Renal pelvis (tissue), 12 donors: ENCODE measurements at places on chromosomes 4 and X.

GRCh38 chrX:2828959-2829411 lies 255 bp downstream of the GYG2 start:
- DNase-seq, result no peak

DNA sequence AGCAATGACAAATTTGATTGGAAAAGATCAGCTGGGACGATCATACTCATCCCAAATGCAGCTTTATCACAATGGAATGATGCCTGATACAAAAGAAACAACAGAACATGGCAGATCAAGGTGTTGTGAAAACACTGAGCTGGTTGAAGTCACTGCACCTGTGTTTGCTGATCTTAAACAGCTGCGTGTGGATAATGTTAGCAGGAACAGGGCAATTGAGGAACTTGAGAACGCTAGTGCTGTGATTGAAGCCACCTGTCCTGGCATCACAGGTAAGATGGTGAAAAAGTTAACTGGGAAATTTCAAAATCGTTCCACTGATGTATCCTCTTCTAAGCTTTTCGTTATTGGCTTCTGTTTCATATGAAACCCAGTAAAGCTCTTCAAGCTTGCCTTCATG lies 27.4 kb upstream of the SOD3 start:
- DNase-seq, result no peak

GRCh38 chr4:26287756-26288155 lies 33.1 kb upstream of the RBPJ start:
- DNase-seq, result no peak

GRCh38 chr4:54016504-54016903 lies 47.9 kb downstream of the CHIC2 start:
- no peak for DNase-seq

DNA sequence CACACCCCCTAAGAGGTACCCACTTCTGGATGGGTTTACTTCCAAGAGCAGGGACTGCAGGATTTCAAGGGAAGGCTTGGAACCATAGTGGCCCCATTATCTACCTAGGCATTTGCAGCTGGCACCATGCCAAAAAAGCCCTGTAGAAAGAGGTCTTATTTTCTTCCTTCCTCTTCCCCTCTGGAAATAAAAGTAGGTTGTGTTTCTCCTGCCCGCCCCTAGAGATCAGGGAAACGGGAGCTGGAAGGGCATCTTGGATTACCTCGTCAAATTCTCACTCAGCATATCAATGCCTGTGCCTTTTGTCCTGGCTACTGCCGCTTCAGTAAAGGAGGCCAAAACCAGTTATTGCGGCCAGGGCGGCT lies 1.6 kb downstream of the SCD5 start:
- peak; percentile 12 for DNase-seq

DNA sequence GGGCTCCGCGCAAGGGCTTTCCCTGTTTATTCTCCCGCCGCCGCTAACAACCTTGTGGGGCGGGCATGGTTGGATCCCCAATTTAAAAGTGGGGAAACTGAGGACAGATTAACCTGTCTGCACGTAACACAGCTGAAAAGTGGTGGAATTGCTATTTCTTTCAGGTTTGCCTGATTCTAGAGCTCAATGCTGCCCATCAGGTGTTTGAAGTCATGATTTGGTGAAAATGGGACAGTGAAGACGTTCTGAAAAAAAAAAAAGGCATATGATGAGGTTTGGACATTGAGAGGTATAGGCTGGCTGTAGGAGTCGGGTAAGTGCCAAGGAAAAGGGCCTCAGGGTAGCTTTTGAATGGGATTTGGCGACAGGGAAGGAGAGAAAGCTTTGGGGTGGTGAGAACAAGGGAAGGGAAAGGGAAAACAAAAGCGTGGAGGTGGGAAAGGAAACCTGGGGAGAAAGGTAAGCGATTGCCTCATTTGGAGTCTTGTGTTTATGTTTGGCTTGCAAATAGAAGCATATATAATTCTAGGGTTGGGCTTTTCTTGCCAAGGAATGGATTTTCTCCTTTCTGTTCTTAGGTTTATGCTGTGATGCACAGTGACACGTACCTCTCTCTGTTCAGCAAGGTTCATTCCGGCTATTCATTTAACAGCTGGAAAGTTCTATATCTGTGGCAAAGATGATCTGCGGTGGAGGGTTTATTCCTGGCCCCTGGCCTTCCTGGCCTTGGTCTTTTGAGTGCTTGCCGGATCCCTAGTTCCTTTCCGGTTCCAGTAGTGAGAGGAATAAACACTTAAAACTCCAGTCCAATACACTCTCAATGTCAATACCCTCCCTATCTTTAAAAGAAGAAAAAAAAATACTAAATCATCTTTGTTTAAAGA lies 2.4 kb upstream of the STIM2 start:
- no peak for DNase-seq

DNA sequence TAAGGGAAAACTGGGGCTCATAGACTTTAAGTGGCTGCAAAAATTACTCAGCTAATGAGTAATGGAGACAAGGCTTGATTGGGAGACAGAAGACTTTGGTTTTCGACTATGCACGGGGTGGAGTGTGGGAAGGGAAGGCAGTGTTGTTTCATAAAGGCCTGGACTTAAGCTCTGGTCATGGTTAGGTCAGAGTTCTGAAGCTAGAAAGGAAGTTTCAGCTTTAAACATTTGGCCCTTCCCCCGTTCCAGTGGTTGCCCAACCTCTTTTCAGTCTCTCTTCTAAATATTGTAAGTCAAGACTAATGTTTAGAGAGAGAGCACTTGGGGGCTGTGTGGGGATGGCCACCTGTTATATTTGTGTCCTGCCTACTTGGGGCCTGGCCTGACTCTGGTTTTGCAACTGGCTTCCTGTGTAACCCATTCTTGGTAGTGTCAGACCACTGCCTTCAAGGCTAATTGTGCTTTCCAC lies 21.0 kb downstream of the MSN start:
- no peak for DNase-seq

DNA sequence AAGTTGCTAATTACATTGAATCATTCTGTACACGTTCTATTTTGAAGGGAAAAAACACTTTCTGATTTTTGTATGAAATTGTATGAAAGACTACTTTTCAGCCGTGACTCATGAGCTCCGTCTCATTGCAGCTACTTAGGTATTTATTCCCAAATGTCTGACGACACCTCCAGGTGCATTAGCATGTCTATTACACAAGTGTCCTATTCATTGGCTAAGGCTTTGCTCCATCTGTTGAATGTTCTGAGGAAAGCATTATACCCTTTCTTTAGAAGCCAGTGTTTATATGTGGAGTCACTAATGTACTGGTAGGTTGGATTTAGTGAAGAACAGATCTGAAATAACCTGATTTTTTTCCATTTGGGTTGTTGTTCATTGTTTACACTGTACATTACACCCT lies 51.8 kb downstream of the MAP7D3 start:
- no peak for DNase-seq

GRCh38 chrX:71292669-71293365 lies 8.7 kb upstream of the ITGB1BP2 start:
- no peak for DNase-seq

DNA sequence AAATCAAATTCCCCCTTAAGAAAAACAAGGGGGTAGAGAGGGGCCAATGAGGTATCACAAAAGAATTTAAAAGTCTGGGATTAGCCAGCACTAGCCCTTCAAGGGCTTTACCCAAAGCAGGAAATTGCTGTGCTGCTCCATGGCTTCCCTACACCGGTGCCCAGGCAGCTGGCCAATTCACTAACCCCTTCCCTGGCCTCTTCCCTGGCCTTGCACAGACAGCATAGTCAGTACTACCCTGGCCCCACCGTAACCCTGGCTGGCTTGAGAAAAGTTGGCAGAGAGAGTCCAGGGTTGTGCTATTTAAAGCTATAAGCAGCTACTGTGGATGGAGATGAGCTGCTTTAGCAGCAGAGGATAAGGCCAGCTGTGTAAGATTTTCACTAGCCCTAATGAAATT lies 43.1 kb downstream of the ADAMTS3 start:
- DNase-seq, result no peak

DNA sequence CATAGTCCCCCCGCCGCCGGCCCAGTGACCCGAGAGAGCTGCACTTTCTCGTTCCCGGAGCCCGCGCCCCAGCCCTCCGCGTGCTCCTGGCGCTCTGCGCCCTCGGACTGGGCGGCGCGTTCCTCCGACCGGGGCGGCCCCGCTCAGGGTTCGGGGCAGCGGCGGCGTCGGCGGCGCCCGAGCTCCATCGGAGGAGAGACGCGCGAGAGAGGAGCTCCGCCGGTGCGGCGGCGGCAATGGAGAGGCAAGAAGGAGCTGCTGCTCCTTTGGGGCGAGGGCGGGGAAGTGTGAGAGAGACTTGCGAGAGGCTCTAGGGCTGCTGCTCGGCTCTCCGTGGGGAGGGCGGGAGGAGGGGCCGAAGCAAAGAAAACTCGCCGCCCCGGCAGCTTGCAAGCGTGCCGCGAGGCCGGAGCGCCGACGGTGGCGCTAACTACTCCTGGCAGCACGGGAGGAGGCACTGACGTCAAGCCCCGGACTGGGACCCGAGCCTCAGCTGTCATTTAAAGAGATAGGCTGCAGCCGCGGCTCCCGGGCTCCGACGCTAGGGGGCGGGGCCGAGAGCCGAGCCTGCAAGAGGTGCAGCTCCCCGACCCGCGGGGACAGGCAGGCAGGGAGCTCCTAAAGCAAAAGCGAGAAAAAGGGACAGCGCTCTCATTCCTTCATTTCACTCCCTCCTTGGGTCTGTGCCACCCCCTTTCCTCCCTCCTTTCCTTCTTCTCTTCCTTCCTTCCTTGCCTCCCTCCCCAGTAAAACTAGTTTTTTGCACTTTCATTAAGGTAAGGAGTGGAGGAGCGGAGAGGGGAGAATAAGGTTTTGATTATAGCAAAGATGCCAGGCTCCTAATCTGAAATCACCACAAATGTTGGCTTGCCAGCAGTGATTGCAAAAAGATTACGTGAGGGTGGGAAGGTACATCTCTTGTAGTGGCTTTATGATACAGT lies at the start of gene KCTD8:
Gene KCTD8, minus strand, starts transcription at position 289 of the 941 bp plus-strand sequence.
- DNase-seq, result peak; percentile 87

- DNase-seq, result no peak
Measured at GRCh38 chr4:151304755-151305154, 20.6 kb downstream of the SH3D19 start.

- DNase-seq, result no peak
Measured at GRCh38 chrX:118614150-118614549, 113.3 kb upstream of the IL13RA1 start.

DNA sequence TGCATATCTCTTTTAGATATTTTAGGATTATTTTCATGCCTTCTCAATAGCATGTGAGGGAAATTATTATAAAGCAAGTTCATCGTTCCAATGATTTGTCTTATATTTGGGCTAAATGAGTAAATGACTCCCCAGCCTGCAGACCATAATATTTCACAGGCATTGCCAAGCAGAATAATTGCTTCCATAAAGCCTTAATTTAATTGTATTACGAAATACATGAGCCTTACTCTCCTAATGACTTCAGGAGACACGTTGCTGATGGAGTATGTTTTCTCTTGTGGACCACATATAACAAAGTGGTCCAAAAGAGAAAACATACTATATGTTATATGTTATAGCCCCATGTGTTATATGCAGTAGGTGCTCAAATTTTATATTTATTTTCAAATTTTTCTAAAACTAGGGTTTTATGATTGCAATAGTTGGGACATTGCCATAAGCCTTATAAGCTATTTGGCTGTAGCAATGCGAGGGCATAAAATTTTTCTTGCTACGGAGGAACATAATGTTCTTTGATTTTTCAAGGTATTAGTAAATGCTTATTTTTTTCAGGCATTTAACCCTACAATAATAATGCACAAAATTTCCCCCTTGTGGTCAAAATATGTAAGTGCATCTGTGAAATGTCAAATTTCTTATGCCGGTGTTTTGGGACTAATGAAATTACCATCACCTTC lies 26.2 kb upstream of the TMPRSS11D start:
- no peak for DNase-seq

DNA sequence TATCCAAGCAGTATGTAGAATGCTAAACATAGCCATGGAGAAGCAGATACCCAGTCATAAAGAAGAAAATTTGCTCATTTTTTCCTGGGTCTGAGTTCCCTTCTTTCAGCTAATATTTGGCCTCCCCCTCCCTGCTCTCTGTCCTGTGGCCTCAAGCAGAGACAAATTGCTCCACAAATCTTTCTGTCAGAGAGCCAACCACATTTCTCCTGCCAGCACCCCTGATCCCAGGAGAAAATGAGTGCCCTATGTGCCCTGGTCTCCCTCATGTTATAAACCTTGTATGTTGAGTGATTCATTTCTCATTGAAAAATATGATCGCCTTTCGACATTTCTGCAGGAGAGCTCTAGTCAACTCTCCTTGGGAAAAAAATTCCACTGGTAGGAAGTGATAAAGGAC lies 82.0 kb downstream of the TMEM156 start:
- no peak for DNase-seq

DNA sequence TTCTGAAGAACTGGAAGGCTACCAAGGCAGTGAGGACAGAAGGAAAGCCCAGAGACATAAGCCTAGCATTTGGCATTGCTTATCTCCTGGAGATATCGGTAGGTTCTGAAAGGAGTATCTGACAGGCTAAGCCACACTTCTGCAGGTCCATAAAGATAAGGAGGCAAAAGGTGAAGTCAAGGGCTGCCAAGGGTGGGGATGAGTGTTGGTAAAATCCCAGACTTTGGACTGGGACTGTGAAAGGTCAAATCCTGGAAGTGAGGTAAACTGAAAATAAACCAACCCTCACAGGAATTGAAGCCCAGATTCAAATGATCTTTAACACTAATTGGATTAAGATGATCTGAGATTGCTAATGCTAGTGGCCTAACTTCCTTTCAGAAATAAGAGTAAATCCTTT lies 27.4 kb downstream of the GK start:
- DNase-seq, result no peak

DNA sequence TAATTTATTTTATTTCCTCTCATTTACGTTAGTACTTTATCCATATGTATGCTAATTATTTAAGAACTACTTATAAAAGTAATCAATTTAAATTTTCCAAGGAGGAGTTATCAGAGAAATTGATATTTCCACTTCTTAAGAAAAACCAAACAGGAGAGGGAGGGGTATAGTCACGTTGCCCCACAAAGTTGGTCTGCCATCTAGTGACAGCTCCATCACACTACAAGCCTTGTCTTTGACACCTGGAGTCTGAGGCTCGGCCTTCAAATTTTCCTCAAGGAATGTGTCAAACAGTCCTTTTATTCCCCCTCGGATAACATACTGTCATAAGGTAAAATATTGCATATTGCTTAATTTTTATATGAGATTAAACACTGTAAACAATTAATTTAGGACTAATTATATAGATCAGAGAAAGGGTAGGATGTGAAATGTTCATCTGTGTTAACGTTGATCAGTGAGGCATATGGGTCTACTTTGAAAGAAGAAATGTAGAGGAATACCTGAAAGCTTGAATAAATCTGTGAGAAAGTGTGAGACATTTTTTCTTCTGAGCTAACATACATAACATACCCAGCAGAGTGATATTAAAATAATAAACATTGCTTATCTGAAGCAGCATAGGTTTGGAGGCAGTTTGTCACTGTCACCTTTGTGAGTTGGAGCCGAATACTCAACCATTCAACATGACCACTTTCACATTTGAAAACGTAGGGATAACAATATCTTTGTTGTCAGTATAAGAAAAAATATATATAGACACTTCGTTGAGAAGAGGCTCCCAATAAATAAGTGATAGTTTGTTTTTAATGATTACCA lies 114.4 kb downstream of the GLRA3 start:
- DNase-seq, result no peak

- DNase-seq, result no peak
Measured at GRCh38 chr4:87018753-87019152, 83.9 kb downstream of the AFF1 start.

- no peak for DNase-seq
Measured at GRCh38 chr4:153409924-153410501, 56.1 kb upstream of the TMEM131L start.

- DNase-seq, result no peak
Measured at GRCh38 chrX:111875881-111876280, at the start of gene TRPC5OS. Gene TRPC5OS, plus strand, starts transcription at chrX:111876181. Its CDS starts 25,669 bp downstream, at chrX:111901850.

GRCh38 chr4:184165291-184165690 lies 52.4 kb downstream of the ENPP6 start:
- DNase-seq, result no peak
